ENCODE measurements at places on chromosomes 13 and 19. TPM values are rescaled to one million over a fixed set of nuclear protein-coding genes. Genes with fewer than 3 reads are reported as not detected.

- DNase-seq: no peak
Measured at GRCh38 chr13:46615888-46616531, 63.0 kb downstream of the LRCH1 start.

NECTIN2 gene
- not detected for polyA plus RNA-seq

- no peak for DNase-seq
Measured at GRCh38 chr13:53200498-53201453, 172.2 kb downstream of the OLFM4 start.

ACTMAP gene
- polyA plus RNA-seq: 3.4 TPM

GRCh38 chr19:15396436-15396835 lies 16.8 kb upstream of the AKAP8 start:
- DNase-seq: no peak

GRCh38 chr19:55489711-55490477 lies 1.7 kb downstream of the SSC5D start:
- no peak for DNase-seq

DNA sequence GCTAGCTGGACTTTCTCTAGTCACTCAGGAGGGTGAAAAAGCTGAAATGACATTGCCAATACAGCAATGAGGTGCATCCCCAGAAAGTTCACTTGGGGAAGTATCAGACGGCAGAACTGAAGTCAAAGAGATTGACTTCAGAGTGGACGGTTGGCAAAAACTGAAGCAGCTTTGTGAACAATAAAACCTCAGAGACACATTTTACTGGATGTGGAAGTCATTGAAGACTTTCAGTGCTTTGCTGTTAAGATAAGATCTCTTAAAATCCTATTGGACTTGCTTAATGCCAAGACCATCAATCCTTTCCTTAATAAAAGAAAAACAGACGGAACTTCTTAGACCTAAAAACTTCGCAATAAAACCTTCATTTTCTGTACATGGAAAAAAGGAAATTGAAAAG lies 103.7 kb downstream of the ABCC4 start:
- no peak for DNase-seq

PRTN3 gene
- not detected for polyA plus RNA-seq

- no peak for DNase-seq
Measured at GRCh38 chr19:38496603-38497487, 63.4 kb downstream of the RYR1 start.

SIGLECL1 gene
- polyA plus RNA-seq: not detected

DNA sequence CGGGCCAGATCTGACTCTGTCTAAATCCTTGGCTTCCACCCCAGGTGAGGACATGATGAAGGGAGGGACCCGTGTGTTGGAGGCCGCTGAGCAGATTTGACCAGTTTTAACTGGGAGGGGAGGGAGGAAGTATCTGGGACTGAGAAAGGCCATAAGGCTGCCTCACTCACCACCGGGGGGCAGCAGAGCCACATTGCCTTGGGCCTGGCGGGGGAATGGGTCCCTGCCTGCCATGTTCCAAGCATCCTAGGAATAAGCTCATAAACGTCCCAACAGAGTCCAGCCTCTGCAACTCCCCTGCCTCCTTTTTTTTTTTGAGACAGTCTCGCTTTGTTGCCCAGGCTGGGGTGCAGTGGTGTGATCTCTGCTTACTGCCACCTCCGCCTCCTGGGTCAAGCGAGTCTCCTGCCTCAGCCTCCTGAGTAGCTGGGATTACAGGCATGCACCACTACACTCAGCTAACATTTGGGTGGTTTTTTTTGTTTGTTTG lies 15.5 kb downstream of the MAST3 start:
- DNase-seq: peak; percentile 51

PSG6 gene
- polyA plus RNA-seq: not detected

GRCh38 chr19:48102870-48103751 lies 7.5 kb downstream of the PLA2G4C start:
- no peak for DNase-seq

GRCh38 chr13:42364613-42365000 lies 92.7 kb downstream of the AKAP11 start:
- no peak for DNase-seq

GRCh38 chr13:101556676-101557123 lies 104.2 kb downstream of the ITGBL1 start:
- no peak for DNase-seq
